ENCODE measurements at places on chromosomes 4 and X. TPM values are rescaled to one million over a fixed set of nuclear protein-coding genes. Genes with fewer than 3 reads are reported as not detected.

SPP1 gene
- total RNA-seq, result 1,002 TPM

ZDHHC15 gene
- total RNA-seq, result not detected

C1QTNF7 gene
- not detected for total RNA-seq

SLC10A6 gene
- total RNA-seq, result not detected

SYN1 gene
- total RNA-seq, result not detected

PRDM8 gene
- total RNA-seq, result 1.8 TPM

PNMA6A gene
- 0.31 TPM for total RNA-seq

- no peak for DNase-seq
These were observed 17.7 kb upstream of the PPEF2 start for GRCh38 chr4:75919920-75920319.

DNA sequence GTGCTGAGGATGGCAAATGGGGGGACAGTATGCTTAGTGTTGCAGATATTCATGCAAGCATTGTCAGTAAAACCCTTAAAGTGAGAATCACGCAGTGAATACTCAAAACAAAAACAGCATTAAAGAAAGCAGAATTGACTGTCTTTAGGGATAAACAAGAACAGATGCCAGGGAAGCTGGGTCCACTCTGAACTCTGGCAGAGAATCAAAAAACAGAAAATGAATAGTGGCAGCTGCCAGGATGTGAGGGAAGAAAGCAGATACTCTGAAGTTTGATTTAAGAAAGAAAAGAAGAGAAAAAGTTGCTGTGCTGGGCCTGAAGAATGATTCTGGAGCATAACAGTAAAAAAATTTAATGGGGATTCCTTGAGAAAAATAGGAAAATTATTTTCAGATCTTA, 131.5 kb downstream of the GABRA2 start:
- no peak for DNase-seq

DNA sequence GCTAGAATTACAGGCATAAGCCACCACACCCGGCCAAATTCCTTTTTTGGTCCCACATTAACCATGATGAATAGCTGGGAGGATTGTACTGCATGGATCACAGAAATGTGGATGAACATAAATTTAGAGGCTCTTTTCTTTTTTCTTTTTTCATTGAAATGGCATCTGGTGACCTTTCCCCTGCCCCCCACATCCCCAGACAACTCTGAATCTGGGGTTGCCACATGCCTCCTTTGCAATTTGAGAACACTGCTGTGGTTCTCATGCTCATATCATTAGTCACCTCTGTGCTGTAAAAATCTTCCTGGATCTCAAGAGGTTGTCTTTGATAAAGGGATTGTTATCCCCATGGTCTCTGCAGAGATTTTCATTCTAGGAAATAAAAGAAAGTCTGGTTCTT, 22.8 kb upstream of the FMR1NB start:
- peak; percentile 1 for DNase-seq

DNA sequence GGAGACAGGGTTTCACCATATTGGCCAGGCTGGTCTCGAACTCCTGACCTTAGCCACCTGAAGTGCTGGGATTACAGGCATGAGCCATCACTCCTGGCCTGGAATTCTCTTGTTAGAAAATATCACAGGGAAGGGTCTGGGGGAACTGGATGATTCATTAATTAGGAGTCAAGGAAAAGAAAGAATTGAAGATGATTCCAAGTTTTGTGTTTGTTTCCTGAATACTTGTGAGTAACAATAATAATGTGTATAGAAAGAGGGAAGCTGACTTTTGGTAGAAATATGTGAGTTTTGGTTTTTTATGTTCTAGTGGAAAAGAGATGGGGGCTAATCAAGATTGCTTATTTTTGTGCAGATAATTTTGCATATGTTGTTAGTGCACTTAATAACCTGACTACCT, 77.3 kb upstream of the CLNK start:
- no peak for DNase-seq

DNA sequence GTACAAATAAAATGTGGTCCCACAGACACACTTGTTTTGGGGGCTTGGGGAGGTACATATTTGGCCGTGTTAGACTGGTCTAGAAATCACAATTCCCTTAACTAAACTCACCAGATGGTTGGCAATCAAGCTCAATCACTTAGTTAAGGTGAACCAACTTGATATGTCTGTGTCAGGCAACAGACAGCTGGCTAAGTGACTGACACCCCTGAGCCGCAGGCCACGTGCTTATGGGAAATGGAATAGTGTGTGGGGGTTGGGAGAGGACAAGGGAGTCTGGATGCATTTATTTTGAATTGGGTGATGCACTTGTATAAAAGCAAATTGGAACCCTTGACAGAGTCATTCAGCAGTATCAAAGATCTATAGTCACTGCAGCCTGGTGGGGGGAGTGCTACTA, 209.0 kb downstream of the HS6ST2 start:
- no peak for DNase-seq

DNA sequence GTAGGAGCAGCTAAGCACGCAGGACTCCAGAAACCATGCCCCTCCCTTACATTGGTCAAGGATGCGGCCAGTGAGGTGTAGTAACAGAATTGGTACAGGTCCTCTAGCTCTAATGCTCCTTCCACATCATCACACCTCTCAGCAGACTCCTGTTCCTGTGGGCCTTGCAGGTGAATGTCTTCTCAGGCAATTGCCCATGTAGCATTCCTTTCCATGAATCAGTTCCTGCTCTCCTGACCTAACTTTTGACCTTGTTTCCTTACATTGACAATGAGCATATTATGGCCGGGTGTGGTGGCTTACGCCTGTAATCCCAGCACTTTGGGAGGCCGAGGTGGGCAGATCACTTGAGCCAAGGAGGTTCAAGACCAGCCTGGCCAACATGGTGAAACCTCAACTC, 31.3 kb downstream of the MAP7D3 start:
- no peak for DNase-seq

DNA sequence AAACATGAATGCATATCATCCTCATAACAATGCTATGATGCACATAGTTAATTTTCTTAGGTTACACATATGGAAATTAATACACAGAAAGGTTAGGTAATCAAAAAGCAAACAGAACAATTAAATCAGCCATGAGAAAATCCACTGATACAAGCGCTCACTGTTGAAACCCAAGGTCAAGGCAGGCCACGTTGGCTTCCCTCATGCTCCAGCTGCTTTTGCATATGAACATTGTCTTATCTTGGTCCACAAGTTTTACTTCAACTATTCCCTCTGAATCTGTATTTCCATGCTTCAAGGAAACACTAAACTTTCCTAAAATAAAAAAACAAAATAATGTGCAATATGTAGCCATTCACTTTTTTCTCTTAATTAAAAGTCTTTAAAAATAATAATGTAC, 34.5 kb upstream of the PLA2G12A start:
- DNase-seq, result no peak

DNA sequence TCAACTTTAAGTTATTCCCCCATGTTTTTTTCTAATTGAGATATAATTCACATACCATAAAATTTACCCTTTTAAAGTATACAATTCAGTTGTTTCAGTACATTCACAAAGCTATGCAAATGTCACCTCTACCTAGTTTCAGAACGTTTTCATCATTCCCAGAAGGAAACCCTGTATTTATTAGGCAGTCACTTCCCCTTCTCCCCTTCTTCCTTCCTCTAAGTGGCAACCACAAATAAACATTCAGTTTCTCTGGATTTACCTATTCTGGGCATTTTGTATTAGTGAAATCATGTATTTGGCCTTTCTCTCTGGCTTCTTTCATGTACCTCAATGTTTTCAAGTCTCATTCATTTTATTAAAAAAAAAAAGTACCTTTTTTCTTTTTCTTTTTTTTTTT, 101.9 kb downstream of the TET2 start:
- no peak for DNase-seq

GRCh38 chrX:124256216-124256615, 76.2 kb upstream of the TEX13D start:
- no peak for DNase-seq

- peak; percentile 44 for DNase-seq
These were observed 18.7 kb upstream of the DDIT4L start for GRCh38 chr4:100208964-100209363.

DNA sequence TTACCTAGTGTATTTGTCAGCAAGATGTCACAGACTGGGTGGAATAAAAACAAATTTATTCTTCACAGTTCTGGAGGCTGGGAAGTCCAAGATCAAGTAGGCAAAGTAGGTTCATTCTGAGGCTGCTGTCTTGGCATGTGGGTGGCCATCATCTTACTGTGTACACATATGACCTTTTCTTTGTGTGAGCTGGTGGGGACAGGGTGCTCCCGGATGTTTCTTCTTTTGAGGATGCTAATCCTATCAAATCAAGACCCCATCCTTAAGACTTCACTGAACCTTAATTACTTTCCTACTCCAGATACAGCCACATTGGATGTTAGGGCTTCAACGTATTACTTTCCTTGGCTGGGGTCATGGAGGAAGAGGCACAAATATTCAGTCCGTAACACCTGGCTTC, 74.0 kb downstream of the TLL1 start:
- DNase-seq, result no peak

DNA sequence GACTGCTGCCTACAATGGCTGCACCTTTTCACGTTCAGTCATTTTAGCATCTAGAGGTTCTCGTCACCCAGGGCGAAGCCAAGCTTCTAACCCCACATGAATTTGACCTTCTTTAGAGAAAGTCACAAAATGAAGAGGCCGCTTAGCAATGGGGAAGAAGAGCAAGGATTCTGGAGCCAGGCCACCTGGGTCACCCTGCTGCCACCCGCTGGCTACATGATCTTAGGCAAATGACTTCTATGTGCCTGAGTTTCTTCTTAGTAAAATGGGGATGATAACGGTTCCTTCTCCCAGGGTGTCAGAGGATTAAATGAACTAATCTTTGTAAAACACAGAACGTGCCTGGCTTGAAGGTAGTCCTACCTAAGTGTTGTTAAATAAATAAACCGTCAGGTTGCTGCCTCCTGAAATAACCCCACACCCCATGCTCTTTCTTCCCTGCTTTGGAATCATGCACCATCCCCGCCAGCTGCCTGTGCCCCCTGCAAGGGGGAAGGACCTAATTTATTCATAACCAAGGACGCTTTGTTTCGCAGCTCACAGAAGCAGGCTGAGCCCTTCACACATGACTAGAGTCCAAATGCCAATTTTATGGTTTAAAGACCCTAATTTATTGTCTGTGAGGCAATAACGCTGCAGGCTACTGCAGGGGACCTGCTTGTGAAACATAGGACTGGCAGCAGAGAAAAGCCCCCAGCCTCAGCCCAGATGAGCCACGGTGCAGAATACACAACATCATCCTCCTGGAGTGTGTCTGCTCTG, 28.6 kb upstream of the NSG1 start:
- no peak for DNase-seq

DNA sequence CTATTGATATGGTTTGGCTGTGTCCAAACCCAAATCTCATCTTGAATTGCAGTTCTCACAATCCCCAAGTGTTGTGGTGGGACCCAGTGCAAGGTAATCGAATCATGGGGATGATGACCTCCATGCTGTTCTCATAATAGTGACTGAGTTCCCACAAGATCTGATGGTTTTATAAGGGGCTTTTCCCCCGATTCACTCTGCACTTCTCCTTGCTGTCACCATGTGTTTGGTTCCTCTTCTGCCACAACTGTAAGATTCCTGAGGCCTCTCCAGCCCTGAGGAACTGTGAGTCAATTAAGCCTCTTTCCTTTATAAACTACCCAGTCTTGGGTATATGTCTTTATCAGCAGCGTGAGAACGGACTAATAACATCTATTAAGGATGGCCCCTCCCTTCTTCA, 68.8 kb downstream of the FBXW7 start:
- DNase-seq, result no peak

DNA sequence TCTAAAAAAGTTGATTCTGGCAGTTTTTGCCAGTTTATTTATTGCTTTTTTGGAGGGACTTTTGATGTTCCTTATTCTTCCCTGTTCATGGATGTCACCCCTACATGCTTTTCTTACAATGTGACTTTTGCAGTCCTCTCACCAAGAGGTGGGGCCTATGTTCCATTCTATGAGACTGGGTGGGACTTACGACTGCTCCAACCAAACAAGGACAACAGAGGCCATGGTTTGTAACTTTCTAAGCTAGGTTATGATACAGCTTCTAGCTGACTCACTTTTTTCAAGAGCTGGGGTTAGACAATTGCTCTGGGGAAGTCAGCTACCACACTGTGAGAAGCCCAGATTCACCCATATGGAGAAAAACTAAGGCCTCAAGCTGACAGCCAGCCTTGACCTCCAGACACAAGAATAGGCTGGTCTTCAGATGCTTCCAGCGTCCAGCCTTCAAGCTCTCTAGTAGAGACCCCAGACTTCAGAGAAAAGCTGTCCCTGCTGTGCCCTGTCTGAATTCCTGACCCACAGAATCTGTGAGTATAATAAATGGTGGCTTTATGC, 39.5 kb downstream of the ENOPH1 start:
- DNase-seq, result no peak

DNA sequence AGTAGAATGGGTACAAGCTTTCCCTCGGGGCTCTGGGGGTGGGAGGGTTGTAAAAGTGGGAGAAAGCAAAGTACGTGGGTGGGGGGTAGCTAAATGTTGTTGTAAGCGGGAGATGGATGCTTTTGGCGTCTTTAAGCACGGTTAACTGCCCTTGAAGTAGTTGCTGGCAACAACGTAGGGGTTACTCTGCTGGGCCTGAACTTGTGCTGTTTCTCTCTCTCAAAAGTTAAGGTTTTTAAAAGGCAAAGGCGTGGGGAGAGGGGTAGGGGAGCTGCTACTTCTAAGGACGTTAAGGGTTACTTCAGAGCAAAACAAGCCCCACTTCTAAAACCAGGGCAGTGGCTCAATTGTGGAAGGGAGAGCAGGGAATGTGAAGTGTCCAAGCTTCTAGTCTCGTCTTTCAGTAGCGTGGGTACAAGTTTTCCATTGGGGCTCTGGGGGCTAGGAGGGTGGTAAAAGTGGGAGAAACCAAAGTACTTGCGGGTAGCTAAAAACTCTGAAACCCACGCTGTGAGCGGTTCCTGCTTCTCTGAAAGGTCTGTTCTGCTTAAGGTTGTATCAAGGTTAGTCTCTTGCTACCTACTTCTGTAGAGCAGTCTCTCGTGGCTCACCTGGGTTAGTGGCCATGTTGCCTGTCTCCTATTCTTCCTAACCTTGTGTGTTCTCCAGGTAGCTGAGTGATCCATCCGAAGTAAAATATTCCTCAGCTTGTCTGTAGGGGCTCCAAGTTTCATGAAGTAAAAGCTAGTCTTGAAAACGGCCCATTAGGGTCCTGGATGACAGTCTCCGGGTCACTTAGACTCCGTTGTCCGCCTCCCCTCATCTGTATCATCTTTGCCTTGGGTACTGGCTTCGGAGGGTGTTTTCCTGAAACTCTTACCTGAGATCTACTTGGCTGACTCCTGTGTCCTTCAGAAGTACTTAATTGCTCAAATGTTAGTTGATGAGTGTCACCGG, 1.7 kb upstream of the WDR1 start:
- no peak for DNase-seq
